H4 (cell line): ENCODE measurements at places on chromosomes 5 and 9. TPM values are rescaled to one million over a fixed set of nuclear protein-coding genes. Genes with fewer than 3 reads are reported as not detected.
A peak's percentile ranks its signal among the peaks of the same experiment; 100 is the strongest.

- DNase-seq: no peak
Observed at GRCh38 chr5:149257889-149258705, 13.6 kb upstream of the AFAP1L1 start.

- no peak for DNase-seq
Observed at GRCh38 chr9:109861499-109861898, 81.5 kb downstream of the PALM2AKAP2 start.

DNA sequence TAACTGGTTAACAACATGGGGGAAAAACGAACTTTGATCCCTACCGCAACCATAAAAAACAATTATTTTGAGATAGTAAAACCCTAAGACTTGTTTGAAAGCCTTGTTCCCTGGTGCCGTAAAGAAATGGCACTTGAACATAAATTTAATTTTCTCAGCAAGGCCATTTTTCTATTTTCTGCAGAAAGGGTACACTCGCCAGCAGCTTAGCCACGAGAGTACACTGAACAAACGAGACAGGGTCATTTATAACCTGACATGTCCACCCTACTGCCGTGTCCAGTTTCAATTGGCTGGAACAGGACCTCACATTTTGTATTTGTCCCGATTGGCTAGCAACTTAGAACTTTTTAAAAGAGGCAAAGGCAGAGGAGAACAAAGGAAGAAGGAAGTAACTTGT is 26.8 kb downstream of the FBXW11 start:
- no peak for DNase-seq

DNA sequence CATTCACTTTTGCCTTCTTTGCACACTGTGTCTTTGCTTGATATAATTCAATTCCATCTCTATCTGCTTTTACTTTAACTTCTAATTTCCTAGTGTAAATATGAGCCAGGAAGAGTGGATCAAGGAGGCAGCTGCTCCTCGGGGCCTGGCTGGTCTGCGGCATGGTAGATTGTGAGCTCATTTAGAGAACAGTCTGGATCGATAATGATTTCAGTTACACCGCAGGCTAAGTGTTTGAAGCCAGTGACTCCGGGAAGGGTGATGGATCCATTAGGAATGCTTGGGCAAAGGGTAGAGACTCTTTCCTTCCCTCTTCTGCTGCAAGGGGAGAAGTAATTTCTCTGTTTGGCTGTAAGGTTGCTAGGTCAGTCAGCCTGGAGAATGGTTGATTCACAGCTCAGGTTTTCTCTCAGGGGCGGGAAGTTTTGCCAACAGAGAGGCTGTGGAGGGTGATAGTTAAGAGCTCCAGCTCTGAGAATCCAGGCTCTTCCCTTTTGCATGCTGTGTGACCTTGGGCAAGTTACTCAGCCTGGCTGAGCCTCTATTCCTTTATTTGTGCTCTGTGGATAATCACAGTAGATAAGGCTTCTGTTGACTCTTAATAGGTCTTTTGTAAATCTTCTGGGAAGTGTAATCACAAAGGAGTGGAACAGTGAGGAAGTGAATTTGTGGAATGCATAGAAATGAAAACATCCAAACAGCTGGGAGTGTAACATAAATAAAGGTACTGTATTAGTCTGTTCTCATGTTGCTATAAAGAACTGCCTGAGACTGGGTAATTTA is 99.1 kb downstream of the PTTG1 start:
- peak; percentile 37 for DNase-seq

GRCh38 chr9:93297659-93298497 is 113.9 kb downstream of the WNK2 start:
- DNase-seq: no peak

- DNase-seq: no peak
Observed at GRCh38 chr9:124782661-124783574, 6.0 kb downstream of the OLFML2A start.

DNA sequence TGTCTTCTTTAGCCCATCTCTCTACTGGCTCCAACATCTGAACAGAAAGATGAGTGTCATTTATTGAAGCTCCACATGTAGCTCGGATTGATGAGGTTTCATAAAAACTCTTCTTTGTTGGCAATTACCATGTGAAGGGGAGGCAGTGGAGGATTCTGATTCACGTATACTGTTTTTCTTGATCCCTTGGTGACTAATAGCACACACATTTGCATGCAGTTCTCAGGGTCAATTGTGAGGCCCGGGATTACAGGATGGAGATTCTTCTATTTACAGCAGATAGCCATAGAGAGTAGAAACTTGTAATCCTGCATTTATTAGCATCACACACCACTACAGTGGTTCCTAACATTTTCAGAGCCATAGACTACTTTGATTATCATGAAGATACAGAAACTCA is 133.2 kb upstream of the MARCHF11 start:
- no peak for DNase-seq

- DNase-seq: peak; percentile 68
Observed at GRCh38 chr9:110058304-110058953, 149.5 kb downstream of the C9orf152 start.

- peak; percentile 89 for DNase-seq
Observed at GRCh38 chr9:111743275-111743674, 51.5 kb downstream of the SHOC1 start.

DNA sequence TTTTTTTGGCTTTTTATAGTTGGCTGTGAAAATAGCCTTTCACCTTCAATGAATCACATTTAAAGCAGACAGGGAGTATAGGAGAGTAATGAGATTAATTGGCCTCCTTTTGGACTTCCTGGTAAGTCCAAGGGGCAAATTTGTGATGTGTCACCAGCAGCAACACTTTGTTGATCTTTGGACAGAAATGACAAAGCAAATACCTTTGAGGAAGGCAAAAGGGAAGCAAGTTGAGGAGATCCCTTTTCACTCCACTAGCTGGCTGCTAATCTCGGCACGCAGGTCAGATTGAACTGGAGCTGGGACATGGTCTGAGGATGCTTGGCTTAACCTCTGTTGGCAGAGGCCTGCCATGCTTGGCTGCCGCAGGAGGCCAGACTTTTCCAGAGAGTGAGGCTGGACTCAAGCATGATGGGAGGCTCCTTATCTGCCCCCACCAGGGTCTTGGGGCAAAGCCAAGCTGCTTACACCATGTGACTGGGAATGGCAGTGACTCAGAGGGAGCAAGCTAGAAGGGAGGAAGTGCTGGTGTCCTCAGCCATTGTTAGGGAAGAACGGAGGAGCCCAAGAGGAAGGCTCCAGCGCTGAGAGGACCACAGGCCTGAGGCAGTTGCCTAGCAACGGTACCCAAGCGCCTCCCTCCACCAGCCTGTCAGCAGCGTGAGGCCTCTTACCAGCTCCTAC is 174.5 kb upstream of the MAP1B start:
- DNase-seq: peak; percentile 93

DNA sequence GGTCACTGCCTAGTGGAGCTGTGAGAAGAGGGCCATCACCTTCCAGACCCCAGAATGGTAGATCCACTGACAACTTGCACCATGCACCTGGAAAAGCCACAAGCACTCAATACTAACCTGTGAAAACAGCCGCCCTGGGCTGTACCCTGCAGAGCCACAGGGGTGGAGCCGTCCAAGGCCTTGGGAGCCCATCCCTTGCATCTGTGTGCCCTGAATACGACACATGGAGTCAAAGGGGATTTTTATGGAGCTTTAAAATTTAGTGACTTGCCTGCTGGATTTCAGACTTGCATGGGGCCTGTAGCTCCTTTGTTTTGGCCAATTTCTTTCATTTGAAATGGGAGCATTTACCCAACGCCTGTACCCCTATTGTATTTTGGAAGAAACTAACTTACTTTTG is 62.4 kb upstream of the HTR4 start:
- no peak for DNase-seq

Gene ZSWIM6
- total RNA-seq: 3.8 and 7.0 TPM in 2 replicates

DNA sequence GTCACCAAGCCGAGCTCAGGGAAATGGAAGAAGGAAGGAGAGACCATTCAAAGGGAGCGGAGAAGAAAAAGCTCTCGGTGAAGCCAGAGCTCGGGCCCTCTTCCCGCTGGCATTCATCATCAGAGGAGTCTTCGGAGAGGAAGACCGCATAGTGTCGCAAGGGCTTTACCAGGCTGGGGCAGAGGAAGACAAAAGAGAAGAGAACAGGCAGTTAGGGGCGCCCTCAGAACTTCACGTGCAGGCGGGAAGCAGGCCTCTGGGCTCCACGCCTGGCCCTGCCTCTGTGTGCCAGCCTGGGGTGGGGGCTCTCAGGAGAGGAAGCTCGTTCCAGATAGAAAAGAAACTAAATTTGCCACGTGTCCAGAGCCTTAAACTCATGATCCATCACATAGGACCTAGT is 31.7 kb downstream of the CRB2 start:
- no peak for DNase-seq

- no peak for DNase-seq
Observed at GRCh38 chr5:100553209-100553608, 18.0 kb downstream of the FAM174A start.

- DNase-seq: no peak
Observed at GRCh38 chr9:130556396-130557076, 22.8 kb upstream of the FUBP3 start.

DNA sequence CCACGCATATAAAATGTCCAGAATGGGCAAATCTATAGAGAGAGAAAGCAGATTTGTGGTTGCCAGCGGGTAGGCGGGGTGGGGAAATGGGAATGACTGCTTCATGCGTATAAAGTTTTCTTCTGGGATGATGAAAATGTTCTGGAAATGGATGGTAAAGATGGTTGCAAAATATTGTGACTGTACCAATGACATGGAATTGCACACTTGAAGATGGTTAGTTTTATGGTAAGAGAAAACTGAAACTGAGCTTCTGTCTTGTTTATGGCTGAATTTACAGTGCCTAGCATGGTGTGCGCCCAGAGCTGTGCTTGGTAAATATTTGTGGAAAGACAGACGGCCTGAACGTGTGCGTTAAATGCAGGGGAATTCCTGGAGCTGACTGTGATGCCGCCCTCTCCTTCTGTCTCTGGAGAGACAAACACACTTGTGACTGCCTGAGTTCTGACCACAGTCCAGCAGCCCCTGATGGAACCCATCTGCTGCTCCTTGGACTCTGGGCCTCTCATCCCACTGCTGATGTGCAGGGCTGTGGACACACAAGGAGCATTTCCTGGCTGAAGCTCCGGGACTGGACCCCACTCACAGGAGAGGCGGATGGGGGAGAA is 8.6 kb upstream of the PTGES start:
- DNase-seq: no peak

Gene C5orf63
- not detected in 2 replicates for total RNA-seq

GRCh38 chr5:139693676-139694364 is 45.7 kb downstream of the CXXC5 start:
- no peak for DNase-seq

DNA sequence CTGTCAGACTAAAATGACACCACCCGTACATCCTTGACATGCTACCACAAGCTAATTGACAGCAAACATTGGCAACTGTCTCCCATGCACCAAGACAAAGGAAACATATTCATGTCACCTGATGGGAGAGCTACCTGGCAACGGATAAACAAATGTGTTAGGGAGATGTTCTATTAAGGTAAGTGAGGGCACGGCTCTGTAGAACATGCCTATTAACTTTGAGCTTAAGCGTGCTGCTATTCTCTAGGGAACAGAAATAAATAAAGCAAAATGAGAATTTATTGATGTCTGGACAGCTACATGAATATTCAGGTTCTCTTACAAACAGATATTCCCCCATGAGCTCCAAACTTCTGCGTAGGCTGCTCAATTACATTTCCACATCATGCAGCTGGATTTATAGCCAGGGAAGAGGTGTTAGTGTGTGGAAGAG is 361.4 kb upstream of the RFX3 start:
- no peak for DNase-seq

Gene PCDHGB3
- total RNA-seq: 0.87 and 1.2 TPM in 2 replicates

GRCh38 chr9:33025572-33026342 is 684 bp downstream of the DNAJA1 start:
- DNase-seq: peak; percentile 44

Gene SLC25A2
- not detected in 2 replicates for total RNA-seq

GRCh38 chr5:24167806-24168205 is 477.0 kb downstream of the CDH10 start:
- no peak for DNase-seq

DNA sequence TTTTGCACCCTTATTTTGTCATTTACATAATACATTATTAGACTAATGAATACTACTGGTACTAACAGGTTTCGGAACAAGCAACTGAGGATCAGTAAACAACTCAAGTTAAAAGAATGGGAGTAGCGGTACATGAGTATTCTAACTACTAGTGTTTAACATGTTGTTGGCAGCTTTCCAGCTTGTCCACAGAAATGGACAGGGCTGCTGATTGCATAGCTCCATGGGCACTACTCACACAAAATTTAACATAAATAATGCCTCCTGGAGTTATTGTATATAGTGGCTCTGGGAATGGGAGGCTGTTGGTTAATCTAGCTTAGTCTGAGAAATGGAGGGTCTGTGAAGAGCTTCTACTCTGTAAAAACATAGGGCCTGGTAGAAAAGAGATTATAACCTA is 6.7 kb downstream of the NCBP1 start:
- DNase-seq: no peak

DNA sequence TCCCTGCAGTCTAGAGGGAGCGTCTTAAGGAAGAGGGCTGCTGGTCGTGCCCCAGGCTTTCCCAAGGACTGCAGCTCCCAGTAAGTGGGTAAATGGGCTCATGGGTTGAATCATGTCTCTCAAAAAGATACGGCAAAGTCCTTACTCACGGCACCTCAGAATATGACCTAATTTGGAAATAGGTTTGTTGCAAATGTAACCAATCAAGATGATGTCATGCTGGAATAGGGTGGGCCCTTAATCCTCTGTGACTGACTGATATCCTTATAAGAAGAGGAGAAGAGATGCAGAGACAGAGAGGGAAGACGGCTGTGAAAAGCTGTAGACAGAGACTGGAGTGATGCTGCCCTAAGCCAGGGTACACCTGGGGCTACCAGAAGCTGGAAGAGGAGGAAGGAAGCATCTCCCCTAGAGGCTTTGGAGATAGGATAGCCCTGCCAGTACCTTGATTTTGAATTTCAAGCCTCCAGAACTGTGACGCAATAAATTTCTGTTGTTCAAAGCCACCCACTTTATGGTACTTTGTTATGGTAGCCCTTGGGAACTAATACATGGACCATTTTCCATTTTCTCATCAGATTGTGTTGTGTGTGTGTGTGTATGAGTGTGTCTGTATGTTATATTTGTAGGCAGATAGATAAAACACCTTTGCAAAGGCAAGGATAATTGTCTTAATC is 15.0 kb downstream of the GALNT10 start:
- DNase-seq: peak; percentile 62

DNA sequence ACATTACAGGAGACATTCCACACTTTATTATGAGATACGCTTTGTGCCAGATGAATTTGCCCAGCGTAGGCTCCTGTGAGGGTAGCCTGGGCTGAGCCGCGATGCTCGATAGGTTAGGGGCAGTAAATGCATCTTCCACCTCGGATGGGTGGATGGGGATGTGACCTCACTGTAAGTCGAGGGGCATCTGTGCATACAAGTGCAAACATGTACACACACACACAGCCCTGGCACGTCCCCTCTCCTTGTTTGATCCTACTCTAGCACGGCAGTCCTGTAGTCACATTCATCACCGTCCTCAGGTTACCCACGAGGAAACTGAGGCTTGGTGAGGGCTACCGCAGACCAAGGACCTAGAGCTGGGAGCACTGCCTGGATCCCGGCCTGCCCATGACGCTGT is 166.8 kb downstream of the COL23A1 start:
- no peak for DNase-seq
